ENCODE measurements at places on chromosomes 7 and 10. TPM values are rescaled to one million over a fixed set of nuclear protein-coding genes. Genes with fewer than 3 reads are reported as not detected.

The ZNF117 gene
- total RNA-seq = 18.2 TPM

DNA sequence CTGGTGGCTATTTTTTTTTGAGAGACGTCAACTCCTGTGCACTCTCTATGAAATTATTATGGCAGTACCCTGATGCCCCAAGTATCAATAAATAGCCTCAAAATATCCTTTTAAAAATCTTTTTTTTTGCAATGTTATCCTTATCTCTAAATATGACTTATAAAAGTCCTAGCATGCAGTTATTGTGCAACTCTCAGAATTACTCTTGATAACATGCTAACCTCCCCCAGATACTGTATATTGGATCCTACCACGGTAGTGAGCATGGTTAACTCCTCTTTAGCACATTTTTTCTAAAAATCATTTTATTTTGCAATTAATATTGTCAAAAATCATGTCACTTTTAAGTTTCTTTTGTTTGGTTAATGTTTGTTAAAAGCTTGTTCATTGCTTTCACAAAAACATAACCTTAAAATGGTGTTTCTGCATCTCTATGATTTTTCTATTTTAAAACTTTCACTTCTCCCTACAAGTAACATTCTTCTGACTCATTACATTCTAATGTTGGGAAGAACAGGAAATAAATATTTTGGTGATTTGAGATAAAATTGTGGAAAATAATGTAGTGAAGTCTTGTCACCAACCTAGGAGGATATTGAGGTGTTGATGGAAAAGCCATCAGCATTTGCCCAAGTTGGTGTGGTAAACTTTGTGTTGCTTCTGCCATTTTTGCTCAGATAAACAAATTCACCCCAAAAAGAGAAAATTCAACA is 42.1 kb upstream of the ADRA2A start:
- no peak for DNase-seq

The ERVW-1 gene
- not detected for total RNA-seq

- DNase-seq = no peak
These were observed 13.1 kb upstream of the SLC26A3 start for GRCh38 chr7:107816011-107816566.

DNA sequence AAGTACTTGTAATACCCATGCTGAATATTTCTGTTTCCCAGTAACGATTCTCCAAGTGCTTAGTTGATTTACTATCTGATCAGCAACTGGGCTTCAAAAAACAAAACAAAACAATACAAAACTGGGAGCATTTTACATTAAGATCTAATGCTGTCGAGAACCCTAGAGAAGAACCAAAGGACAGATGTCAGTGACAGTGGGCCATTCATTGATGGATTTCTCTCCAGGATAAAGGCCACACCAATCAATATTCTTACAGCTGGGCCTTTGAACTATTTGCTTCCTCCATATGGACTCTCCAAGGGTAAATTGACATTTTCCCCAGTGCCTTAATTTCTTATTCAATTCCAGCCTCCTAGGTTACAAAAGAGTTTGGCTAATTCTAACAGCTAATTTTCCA is 217.5 kb downstream of the ADAM12 start:
- no peak for DNase-seq

GRCh38 chr10:125076891-125077541 is 83.3 kb downstream of the CTBP2 start:
- DNase-seq = no peak

The ANKRD2 gene
- total RNA-seq = not detected

The MAT1A gene
- total RNA-seq = not detected

DNA sequence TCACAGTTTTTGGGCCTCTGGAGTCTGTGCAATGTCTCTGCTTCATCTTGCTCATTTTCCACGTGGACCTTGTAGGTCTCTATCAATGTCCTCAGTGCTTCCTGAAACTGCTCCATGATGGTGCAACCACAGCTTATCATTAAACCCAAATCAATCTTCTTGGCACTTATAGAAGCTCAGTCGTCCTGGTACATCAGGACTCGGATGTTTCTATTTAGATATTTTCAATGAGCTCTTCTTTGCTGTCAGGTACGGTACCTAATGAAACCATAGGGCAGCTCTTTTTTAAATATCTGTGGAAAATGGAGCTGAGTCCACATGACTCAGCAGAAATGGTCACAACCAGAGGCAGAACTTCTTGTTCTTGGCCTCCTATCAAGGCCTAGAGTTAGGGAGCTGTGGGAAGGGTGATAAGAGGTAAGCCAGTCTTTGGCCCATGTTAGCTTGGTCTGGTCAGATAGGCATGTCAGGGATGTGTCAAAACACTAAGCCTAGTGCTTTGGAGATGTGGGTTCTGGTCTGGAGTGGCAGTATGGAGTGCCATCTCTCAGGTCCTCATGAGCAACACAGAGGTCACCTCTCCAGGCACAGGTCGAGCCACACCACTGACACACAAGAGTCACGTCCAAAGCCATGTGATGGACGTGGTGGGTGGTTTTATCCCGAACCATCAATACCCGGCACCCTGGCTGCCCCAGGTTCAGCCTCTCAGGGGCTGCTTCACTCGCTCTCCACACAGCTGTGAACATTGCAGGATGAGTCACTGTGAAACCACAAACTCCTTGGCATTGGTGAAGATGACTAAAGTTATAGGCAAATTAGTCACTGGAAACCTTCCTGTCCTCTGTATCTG is 87.0 kb downstream of the TBXAS1 start:
- DNase-seq = peak; percentile 93

The EZH2 gene
- 7.9 TPM for total RNA-seq

DNA sequence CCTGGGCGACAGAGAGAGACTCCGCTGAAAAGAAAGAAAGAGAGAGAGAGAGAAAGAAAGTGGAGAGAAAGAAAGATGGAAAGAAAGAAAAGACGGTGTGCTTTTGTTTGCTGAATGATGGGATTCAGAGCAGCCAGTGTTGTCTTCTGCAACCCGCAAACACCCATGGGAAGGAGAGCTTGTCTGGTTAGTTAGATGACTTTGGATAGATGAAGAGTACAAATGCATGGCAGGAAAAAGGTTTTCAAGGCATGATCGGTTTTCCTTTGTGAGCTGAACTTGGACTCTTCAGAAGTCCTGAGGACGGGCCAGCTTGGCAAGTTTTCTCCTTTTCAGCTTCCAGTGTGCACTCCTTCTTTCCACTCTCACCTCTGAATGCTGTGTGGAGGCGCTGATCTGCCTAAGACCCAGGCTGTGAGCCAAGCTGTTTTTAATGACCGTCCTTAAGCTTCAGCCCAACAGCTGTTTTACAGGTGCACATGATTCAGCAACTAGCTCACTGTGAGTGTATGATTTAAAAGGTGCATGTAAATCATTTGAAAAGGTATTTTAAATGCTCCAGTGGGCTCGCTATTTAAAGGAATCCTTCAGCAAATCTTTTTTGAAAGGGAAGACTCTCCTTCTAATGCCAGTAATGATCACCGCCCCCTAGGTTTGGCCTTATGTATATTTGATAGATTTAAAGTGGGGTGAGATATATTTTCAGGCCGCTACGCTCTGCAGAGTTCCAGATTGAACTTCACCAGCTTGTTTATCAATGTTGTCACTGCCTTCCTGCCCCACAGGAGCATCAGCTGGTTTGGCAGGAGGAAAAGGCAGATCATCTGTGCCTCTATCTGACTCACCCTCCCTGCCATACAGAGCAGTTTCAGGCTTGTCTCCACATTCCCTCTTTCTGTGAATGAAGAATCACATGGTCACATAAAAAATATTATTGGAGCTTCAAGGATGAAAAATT is 115.0 kb downstream of the PLXDC2 start:
- no peak for DNase-seq

- no peak for DNase-seq
These were observed 567.7 kb downstream of the TCERG1L start for GRCh38 chr10:130743751-130744271.

DNA sequence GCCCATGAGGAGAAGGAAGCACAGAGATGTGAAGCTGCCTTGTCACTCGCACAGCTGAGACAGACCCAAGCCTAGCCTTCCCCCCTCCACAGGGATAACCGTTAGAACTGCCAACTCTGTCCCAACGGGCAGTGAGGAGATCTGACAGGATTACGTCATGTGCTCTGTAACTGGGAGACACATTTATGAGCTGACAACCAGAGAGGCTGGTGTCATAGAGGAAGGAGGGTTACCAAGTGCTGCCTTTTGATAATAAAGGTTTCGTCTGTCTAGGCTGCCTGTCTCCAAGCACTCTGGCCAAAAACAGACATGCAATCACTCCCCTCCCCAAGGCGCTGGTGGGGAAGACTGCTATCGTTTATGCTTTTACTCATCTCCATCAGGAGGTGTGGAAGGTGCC is 165.9 kb downstream of the PLXNA4 start:
- no peak for DNase-seq

The NOBOX gene
- total RNA-seq = not detected

The FKBP9 gene
- total RNA-seq = 113 TPM

The PDE1C gene
- 19.2 TPM for total RNA-seq

DNA sequence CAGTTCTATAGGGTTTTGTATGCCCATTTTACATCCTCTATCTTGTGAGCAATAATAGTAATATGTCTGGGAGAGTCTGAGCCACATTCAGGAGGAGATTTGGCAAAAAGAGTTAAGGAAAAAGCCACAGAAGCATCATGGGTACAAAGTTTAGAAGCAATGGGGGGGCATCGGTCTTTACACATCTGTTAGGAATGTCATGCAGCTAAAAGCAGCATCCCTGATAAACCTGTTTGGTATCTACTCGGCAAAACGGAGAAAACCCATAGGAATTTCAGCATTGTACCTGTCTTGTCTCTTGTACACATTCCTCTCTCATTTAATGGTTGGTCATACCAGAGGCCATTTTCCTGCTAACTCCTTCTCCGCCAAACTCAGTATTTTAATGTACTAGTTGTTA is 12.5 kb upstream of the HERPUD2 start:
- DNase-seq = no peak

The OR2A12 gene
- not detected for total RNA-seq
